Natural killer cell (primary cell): ENCODE measurements at places on chromosomes 11 and 22. TPM values are rescaled to one million over a fixed set of nuclear protein-coding genes. Genes with fewer than 3 reads are reported as not detected.

SHISA8 gene
- not detected for total RNA-seq

CFAP68 gene
- 9.2 TPM for total RNA-seq

DNA sequence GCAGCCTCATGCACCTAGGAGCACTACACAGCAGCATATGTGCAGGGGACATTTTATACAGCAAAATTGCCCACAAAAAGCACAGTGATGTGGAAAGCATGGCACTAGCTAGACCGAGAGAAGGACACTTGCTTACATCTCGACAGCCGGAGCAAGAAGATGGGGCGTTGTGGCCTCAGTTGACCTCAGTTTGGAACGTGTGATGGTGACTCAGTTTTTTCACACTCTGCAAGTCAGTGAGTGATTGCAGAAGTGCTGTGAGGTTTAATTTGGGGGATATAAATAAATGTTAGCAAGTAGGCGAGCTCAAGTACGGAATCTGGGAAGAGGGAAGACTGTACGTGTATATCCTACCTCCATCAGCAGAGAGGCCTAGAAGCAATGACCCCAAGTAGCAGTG, 23.3 kb downstream of the LRP5 start:
- H3K27ac ChIP-seq: no peak overlapping the region
- no peaks in the 10 kb centered on the region for H3K36me3 ChIP-seq

GRCh38 chr22:37175414-37176281, 12.4 kb downstream of the C1QTNF6 start:
- peaks cover 39% of the 10 kb centered on the region for H3K4me1 ChIP-seq
- no peaks in the 10 kb centered on the region for H3K36me3 ChIP-seq

DNA sequence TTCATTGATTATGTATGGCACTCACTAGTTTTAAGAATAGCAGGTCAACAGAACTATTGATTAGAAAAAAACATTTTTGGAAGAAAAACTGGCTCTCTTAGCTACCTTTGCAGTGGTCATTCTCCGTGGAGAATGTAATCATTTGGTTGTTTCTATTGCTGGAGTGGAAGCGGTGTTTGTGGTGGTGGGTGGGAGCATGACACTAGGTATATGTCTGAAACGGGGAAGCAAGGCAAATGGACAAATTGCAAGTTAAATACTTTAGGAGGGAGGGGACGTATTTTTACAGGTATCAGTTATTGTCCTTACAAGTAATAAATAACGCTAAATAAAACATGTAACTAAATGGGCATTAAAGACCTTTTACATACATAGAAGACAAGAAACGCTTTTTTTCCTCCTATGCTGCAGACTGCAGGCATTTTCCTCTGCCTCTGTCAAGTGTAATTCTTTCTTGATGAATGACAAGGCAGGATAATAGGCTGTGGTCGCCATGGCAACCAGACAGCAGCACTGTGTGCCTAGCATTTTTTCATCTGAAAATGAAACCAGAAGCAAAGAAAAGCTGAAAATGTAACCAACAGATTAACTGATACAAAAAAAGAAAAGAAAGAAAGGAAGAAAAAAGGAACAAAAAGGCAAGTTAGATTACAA, 46.2 kb downstream of the BLID start:
- H3K4me1 ChIP-seq: no peaks in the 10 kb centered on the region
- no peaks in the 10 kb centered on the region for H3K36me3 ChIP-seq
- DNase-seq: no peak
- no peak overlapping the region for H3K27ac ChIP-seq
- no peak overlapping the region for H3K4me3 ChIP-seq
- no peaks in the 10 kb centered on the region for H3K27me3 ChIP-seq

DNA sequence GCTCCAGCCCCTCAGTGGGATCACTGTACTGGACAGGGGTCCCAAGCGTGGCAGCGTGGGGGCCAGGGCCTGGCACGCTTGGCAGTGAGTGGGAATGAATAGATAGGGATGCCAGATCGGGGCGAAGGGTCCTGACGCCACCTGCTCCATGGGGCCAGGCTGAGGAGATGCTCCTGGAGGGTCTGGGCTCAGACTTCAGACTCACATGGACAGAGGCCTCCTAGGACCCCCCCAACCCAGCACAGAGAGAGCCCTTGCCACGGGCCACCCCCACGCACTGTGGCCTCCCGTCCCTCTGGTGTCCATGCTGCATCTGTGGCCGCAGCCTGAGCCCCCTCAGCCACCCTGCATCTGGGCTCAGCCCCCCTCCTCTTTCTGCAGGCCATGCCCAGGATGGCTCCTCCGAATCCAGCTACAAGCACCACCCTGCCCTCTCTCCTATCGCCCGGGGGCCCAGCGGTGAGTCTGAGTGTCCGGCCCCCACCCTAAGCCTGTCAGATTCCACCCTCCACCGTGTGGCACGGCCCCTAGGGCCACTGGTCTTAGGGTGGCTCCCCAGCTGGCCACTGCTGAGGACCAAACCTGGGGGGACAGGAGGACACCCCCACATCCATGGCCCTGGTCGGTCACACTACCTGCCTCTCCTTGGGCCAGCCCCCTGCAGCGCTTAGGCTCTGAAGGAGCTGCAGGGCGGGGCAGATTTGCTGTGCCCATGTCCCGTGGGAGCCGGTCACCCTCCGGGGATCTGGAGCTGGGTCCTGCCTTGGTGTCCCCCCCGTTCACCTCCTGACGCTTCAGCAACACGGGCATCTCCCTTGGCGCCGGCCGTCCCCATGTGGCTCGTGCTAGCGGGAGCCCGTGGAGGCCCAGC, 2.7 kb downstream of the MUC5AC start:
- no peaks in the 10 kb centered on the region for H3K4me1 ChIP-seq
- H3K4me3 ChIP-seq: no peak overlapping the region
- no peak overlapping the region for H3K27ac ChIP-seq
- H3K27me3 ChIP-seq: no peaks in the 10 kb centered on the region
